H1 (cell line): ENCODE measurements at places on chromosomes 5 and 9.

GRCh38 chr5:170316937-170317336 is 19.4 kb upstream of the LCP2 start:
- no peak for DNase-seq

- DNase-seq = no peak
These were observed 14.9 kb downstream of the ZNF474 start for GRCh38 chr5:122144236-122144635.

- peak; percentile 16 for DNase-seq
These were observed 176.4 kb downstream of the AUH start for GRCh38 chr9:91185193-91185886.

GRCh38 chr5:16690243-16690852 is 73.6 kb upstream of the RETREG1 start:
- peak; percentile 66 for DNase-seq

DNA sequence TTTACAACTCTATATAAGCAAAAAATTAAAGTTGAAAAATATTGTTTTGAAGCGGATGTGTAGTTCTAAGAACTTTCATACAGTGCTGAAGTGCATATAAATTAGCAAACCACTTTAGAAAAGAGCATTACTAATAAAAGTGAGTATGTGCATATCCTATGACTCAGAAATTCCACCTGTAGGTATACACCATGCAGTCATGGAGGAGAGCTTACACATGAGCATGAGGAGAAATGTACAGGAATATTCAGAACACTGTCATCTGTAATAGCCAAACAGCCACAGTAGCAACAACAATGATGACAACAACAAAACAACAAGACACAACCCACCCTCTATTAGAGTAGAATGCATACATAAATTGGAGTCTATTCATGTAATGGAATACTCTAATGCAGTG is 138.2 kb upstream of the ARRDC3 start:
- DNase-seq = no peak

GRCh38 chr9:96719521-96719920 is 58.4 kb downstream of the ZNF510 start:
- DNase-seq = no peak
